Stimulated activated CD8-positive, alpha-beta memory T cell treated with anti-CD3 and anti-CD28 coated beads, Interleukin-7, amount 100 ng/mL, for 4 hours (primary cell): ENCODE measurements at places on chromosomes 7 and 10.

DNA sequence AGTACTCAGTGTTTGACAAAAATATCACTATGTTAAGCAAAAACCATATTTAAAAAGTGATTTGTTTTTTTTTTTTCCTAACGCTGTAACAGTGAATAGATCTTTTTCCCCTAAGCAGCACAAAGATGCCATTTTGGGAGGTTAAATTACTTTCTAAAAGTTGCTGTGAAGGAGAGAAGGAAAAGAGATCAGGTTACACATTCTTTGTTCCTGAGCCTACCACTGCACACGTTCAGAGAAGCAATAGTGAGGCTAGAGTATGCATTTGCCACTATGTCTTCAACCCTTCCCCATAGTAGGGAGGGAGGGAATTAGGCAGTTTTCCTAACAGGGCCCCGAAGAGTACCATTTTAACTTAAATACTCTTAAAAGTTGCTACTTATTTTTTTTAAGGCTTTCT, 38.9 kb downstream of the BMPR1A start:
- DNase-seq, result no peak

DNA sequence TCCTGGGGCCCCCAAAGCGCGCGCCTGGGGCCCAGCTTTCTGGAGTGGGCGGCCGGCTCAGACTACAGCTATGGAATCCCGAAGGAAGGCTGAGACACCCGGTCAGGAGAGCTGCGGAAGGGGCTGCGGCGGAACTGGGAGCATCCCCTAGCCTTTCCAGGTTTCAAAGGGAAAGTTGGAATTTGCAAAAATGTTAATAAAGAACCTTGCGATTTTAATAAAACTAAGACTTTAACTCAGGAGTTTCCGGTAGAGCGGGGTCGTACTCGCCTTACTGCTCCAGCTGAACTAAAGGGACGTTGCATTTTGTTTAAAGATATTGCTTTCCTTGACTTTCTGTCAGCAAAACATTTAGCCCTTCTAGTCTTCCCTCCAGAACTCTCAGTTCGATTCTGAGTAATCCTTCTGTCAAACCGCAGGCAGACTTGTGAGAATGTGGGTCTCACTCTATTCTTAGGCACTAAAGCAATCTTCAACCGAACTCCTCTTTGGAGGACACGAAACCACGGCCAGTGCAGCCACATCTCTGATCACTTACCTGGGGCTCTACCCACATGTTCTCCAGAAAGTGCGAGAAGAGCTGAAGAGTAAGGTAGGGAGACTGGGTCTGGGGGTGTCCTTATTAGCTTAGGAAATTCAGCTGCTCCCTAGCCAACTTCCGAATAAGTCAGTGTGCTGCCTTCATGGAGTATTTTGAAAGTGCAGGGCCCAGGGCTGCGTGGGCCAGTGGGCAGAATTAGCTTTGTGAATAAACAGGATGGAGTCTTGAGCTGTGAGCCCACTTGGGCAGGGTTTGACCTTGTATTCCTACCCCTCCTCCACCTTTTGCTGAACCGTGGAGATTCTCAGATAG, 1.9 kb downstream of the CYP26A1 start:
- no peak for DNase-seq

DNA sequence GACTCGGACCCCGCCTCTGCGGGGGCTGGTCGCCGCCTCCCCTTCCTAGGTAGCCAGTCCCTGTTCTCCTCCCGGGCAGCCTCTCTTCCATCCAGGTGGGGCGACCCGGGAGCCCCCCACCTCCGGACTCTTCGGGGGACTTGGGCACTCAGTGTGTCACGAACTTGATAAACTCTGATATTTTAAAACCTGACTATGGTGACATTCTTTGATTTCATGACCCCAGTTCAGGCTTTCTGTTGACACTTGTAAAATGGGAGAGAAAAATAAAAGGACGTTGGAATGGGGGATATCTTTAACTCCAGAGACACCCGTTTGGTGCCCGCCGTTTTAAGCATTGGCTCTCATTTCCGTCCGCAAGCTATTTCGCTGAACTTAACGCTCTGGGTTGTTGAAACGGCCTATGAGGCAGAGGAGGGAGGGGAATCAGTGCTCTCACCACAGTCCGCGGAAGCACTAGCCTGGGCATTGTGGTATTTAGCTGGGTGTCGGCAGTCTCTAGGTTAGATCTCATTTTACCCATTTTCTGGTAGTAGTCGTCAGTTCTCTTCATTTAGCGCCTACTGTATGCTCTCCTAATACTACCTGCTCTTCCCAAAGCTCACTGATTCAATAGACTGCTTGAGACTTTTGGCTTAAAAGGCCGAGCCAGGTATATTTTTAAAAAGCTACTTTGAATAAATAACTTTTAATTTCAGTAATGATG, 738 bp downstream of the VPS26A start:
- DNase-seq, result peak; percentile 49

DNA sequence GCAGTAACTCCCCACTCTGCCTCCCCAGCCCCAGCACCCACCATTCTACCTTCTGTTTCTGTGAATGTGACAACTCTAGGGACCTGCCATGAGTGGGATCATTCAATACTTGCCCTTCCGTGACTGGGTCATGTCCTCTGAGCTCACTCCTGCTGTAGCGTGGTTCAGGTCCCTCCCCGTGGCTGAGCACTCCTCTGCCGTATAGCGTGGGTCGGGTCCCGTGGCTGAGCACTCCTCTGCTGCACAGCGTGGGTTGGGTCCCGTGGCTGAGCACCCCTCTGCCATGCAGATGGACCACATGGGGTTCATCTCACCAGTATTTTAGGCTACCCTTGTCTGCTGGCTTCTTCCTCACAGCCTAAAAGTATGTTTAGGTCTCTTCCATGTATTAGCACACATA, 43.0 kb downstream of the INSIG1 start:
- no peak for DNase-seq

DNA sequence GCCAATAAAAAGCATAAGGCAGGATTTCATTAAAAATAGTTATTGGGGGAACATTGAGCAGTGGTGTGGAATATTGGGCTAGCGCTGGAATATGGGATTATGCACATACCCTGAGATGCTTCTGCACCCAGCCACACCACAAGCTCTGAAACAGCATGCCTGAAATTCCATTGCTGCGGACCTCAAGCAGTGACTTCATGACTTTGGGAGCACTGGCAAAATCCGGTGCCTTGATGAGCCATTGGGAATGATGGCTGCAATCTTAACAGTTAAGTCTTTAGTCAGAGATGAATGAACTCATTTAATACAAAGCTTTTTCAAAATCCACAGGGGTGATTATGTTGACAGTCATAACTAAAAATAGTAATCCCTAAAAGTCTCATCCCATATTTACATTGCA, 274.7 kb upstream of the MTPN start:
- no peak for DNase-seq

DNA sequence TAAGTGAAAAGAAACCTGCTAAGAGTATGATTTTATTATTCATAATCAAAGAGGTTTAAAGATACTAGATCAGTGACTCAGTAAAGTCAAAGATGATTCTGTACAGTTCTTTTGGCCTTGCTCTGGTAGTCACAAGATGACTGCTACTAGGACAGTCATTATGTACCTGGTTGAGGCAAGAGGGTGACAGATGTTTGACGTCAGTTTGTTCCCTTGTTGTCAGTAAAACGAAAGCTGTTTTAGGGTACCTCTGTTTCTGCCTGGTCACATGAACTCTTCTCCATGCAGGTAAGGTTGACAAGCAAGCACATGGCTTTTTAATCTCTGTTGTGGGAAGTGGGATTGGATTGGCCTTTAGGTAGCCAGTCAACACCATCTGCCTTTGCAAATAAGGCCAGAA, 308.0 kb downstream of the EXOC4 start:
- no peak for DNase-seq

DNA sequence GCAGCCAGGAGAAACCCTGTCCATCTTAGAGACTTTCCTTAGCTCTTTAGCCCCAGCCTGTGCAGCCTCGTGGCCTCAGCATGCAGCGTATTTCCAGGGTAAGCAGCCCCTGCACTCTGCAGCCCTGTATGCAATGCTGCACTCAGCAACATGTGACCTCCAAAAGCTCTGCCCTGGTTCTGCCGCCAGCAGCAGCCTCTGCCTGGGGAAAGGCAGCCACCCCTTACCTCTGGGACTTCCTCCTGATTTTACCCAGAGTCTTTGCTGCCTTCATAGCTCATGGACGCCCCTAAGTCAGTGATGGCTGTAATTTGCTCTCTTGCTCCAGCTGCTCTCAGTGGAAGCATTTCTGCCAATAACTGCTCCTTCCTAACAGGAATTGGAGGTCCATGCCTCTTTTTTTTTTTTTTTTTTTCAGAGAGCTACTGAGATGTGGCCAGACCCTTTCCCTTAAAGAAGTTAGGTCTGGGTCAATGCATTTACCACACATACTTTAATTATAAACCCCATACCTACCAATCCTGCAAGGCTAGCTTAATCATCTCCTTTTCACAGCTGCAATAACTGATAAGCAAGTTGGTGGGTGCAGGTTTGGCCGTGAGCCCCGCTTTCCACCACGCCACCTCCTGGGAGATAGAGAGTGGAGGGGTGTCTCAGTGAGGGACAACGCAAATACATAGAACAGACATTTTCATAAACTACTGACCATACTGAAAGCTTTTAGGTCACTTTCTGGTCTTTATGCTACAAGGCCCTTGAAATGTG, 71.7 kb downstream of the RAMP3 start:
- DNase-seq, result no peak

DNA sequence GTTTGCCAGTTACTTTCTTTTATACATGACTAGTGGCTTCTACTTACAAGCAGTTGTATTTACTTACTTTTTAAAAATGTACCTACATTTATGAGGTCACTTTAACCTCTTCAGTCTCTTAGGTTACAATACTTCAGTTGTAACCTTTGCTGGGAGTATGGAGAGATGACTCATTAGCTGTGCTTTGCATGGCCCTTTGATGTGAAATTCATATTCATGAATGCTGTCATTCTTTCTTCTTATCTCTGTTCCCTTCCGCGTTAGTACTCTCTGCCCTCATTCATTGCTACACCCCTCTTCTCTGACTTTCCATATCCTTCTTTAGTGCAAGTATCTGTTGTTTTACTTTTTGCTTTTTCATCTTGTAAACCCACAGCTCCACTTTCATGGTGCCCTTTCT, 164.3 kb downstream of the BMPER start:
- no peak for DNase-seq

DNA sequence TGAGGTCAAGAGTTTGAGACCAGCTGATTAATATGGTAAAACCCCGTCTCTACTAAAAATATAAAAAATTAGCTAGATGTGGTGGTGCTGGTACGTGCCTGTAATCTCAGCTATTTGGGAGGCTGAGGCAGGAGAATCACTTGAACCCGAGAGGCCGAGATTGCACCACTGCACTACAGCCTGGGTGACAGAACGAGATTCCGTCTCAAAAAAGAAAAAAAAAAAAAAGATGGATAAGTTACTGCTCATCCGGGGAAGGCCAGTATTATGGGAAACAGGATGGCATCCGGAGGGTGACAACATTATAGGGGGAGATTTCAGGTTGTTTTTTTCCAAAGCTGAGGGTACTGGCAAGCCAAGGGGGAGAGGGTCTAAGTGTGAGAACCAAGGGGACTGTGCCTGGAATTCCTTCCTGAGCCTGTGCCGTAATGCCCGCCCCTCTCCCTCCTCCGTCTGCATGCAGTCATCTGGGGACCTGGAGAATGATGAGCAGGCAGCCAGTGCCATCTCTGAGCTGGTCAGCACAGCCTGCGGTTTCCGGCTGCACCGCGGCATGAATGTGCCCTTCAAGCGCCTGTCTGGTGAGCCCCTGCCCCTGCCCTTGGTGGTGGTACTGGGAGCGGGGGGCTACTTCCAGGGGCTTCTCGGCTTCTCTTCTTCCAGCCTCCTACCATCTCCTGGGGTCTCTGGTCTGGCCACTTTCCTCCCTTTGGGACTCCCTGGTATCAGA, 4.4 kb downstream of the LAMTOR4 start:
- no peak for DNase-seq

DNA sequence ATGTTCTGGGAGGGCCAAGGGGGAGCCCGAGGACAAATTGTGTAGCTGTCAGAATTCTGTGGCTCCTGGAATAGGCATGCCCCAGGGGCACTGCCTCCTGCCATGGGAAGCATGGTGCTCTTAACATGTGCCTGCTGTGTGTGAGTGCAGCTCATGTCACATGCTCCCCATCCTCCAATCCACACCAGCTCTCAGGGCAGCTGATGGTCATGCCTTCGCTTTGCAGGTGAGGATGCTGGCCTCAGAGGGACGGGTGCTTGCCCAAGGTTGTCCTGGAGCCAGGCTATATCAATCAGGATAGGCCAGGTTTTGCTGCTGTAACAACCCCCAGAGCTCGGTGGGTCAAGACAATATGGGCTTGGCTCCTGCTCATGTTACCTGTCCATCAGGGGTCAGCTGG, 303.4 kb downstream of the RPS24 start:
- no peak for DNase-seq

DNA sequence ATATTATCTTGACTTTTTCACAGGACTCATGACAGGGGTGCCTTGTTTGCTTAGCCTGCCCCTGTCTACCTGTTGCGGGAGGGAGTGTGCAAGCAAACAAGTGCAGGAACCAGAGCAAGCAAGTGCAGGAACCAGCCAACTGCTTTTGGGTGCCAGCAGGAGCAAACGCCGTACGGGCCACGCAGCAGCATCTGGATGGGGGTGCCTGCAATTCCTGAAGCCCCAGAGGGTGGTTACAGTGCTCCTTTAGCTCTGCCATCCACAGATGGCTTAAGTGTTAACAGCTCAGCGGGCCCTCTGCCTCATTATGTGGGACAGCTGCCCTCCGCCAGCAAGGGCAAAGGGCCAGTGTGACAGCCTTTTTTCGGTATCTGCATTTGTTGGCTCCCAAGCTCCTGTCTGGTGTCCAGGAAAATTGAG, 83.5 kb downstream of the MICU1 start:
- no peak for DNase-seq

DNA sequence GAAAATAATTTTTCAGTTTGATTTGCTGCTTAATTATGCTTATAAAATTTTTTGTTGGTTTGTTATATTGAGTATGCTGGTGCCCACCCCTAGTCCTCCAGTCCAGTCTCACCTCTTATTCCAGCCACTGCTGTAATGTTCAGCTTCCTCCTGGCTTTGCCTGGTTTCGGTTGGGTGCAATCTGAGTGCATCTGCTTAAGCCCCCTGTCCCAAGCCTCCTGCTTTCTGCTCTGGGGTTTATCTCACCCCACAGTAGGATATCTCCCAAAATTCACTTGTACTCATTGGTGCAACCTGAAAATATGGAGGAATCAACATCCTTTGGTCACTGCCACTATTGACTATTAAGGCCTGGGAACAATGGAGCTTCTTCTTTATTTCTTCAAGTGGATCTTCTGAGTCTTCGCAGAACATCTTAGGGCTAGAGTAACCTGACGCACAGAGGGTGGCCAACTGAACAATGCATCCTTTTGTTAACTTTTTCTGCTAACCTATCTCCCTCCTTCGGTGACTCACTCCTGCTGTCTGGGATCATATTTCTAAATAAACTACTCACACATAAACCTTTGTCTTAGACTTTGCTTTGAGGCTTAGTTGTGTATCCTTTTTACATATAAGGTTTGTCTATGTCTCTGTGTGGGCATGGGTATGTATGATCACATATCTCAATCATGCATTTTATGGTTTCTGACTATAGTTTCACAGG, 19.1 kb upstream of the SOSTDC1 start:
- no peak for DNase-seq

- DNase-seq, result no peak
Measured at GRCh38 chr10:77433546-77433945, 204.1 kb downstream of the KCNMA1 start.
